ENCODE measurements at places on chromosomes 6 and 20. TPM values are rescaled to one million over a fixed set of nuclear protein-coding genes. Genes with fewer than 3 reads are reported as not detected.
A peak's percentile ranks its signal among the peaks of the same experiment; 100 is the strongest.

PPIL4 gene
- total RNA-seq, result 39.7 TPM

C6orf52 gene
- 3.2 TPM for total RNA-seq

PARD6B gene
- total RNA-seq, result 28.5 TPM

L3MBTL3 gene
- 51.9 TPM for total RNA-seq

- DNase-seq, result no peak
Measured at GRCh38 chr6:127177923-127178231, 59.4 kb downstream of the RSPO3 start.

DNA sequence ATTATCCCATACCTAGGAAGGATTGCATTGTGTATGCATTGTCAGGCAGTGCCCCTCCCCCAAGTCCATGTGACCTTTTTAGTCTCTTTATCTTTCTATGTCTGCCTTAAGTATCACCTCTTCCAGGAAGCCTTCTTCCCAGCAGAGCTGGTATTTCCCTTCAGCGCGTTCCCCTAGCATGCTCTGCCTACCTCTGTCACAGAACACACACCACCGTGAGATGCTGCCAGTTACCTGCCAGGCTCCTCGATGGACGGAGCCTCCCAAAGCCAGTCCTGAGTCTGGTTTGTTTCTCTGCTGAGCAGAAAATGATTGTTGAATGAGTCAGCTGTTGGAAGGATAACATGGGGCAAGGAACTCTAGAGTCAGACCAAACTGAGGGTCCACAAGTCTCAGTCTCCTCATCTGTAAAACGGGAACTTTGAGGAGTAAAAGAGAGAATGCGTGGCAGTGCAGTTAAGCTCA is 11.3 kb upstream of the ZNF335 start:
- no peak for DNase-seq

- peak; percentile 57 for DNase-seq
Measured at GRCh38 chr6:107894809-107895396, 63.1 kb downstream of the SEC63 start.

- no peak for DNase-seq
Measured at GRCh38 chr20:24493181-24493580, 23.8 kb downstream of the SYNDIG1 start.

- no peak for DNase-seq
Measured at GRCh38 chr6:133571681-133572080, 317.2 kb upstream of the TCF21 start.

GRCh38 chr6:11989386-11989785 is 22.7 kb upstream of the HIVEP1 start:
- DNase-seq, result no peak

DNA sequence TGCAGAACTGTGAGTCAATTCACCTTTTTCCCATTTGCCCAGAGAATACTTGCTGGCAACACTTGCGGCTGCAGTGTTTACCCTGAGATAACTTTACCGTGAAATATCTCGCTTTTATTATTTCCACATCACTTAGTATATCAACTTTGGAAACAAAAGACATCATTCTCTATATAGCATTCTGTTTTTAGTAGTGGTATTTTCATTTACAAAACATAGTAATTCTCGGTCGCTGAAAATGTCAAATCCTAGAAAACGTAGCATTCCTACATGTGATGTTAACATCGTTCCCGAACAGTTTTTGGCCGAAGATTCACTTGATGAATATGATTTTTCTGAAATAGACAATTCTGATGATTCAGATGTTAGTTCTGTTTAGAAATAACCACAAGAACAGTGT is 52.0 kb downstream of the NHLRC1 start:
- no peak for DNase-seq

- DNase-seq, result peak; percentile 58
Measured at GRCh38 chr6:153003366-153003690, 819 bp upstream of the MTRF1L start.

Data from stomach (tissue), 19 donors.